ENCODE measurements at places on chromosomes 5 and 9.

DNA sequence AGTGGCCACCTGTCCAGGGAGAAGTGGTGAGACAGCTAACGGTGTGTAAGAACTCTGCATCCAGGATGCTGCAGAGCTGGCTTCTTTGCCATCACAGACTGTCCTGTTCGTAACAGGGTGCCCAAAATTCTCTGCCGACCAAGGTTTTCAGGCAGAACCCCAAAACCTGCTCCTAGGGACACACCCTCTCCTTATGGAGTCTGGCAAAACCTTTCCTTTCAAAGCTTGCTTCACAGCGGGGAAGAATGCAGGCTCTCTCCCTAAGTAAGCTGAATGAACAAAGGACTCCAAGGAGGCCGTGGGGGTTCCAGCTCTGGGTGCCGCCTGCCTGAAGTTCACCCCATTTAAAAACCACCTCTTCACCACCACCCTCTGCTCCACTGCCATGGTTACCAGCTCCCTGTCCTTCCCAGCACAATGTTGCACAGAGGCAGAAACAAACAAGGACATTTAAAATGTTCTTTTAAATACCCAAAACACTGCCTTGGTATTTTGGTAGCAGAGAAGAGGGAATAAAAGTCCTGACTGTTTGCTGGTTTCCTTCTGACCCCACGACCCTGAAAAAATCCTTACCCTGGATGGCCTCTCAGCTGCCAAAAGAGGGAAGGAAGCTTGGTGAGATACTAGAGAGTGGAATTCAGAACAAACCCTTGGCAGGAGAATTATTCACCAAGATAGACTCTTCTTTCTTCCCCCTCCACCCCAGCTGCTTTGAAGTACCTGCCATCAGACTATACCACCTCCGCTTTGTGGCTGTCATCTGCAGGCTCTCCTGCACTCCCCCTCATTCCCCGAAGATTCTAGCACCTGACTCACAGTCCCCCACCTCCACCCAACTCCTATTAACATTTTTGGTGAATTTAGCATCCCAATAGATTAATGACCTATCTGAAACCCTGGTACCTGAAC, 7.1 kb upstream of the KLF9 start:
- DNase-seq, result no peak

- DNase-seq, result no peak
These were observed 261.2 kb upstream of the FAM174A start for GRCh38 chr5:100273846-100274580.

- DNase-seq, result no peak
These were observed 55.6 kb upstream of the UBAC1 start for GRCh38 chr9:136016572-136017288.

GRCh38 chr9:114006155-114006550, 71.9 kb downstream of the AMBP start:
- no peak for DNase-seq

DNA sequence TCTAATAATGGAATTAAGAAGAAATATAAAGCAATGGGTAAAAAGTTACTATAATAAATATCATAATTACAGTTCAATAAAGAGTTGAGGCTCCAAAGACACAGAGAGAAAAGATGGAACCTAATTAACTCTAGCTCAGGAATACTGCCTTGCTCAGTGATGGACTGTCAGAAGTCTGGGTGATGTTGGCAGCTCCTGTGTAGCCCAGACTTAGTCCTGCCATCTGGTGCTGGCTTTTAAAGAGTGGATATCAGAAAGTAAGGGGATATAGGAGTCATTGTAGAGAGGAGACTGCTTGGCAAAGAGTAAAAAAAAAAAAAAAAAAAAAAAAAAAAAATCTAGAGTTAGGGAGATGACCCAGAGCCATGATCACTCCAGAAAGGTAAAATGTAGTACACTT, 551.9 kb upstream of the DMAC1 start:
- no peak for DNase-seq

All from activated T-helper 1 cell treated with anti-CD3 and anti-CD28 coated beads, Interleukin-2, amount 50 U/mL, for 16 hours (primary cell).